ENCODE measurements at places on chromosomes 12 and 14. TPM values are rescaled to one million over a fixed set of nuclear protein-coding genes. Genes with fewer than 3 reads are reported as not detected.

Gene MUCL1
- total RNA-seq, result not detected

Gene TNFAIP2
- 122 TPM for total RNA-seq

Gene KLRD1
- under 0.01 TPM for total RNA-seq

Gene ASCL1
- total RNA-seq, result not detected

Gene GLIPR1L2
- 0.43 TPM for total RNA-seq

Gene KRT79
- total RNA-seq, result not detected

Gene ACSS3
- total RNA-seq, result 26.8 TPM

Gene CYP27B1
- 0.97 TPM for total RNA-seq

Gene IQSEC3
- total RNA-seq, result under 0.01 TPM

Gene FOXG1
- total RNA-seq, result not detected

Gene NYNRIN
- 11.6 TPM for total RNA-seq

Gene OR4E1
- not detected for total RNA-seq

Gene ZFC3H1
- 47.1 TPM for total RNA-seq

Gene KCNJ8
- 19.4 TPM for total RNA-seq

Gene APOF
- not detected for total RNA-seq

Gene RNASE3
- total RNA-seq, result not detected

Gene TAS2R7
- total RNA-seq, result not detected

Gene ZBTB25
- 8.6 TPM for total RNA-seq

Gene ABCD2
- total RNA-seq, result 0.32 TPM

Gene PRIMA1
- total RNA-seq, result not detected

Gene CLEC6A
- total RNA-seq, result not detected

Gene HNF1A
- not detected for total RNA-seq

Gene KRT83
- not detected for total RNA-seq

Gene DACT1
- 35.8 TPM for total RNA-seq

Gene MIP
- not detected for total RNA-seq

Gene B4GALNT3
- total RNA-seq, result under 0.01 TPM

Gene WNT5B
- total RNA-seq, result 98.2 TPM

Gene RIN3
- total RNA-seq, result 7.3 TPM

Gene EML1
- 34.5 TPM for total RNA-seq

Gene LYZ
- total RNA-seq, result not detected

Gene BATF
- total RNA-seq, result not detected

Gene CCDC38
- total RNA-seq, result not detected

Gene C12orf57
- total RNA-seq, result 94.7 TPM

Gene TUBA1B
- total RNA-seq, result 1,471 TPM

Gene PTPRQ
- total RNA-seq, result 0.32 TPM

Gene SERPINA12
- not detected for total RNA-seq

Gene OR8S1
- not detected for total RNA-seq

Gene GPR84
- total RNA-seq, result not detected

Gene CABP1
- total RNA-seq, result not detected

Gene ANO2
- 0.43 TPM for total RNA-seq

Gene LALBA
- not detected for total RNA-seq

Gene KRT71
- total RNA-seq, result not detected

Gene TRAFD1
- 47.5 TPM for total RNA-seq

Gene ALG10B
- 4.8 TPM for total RNA-seq

All from fibroblast of villous mesenchyme (primary cell).